ENCODE measurements at places on chromosomes 7 and 10.

GRCh38 chr7:45660201-45660900 lies 86.2 kb downstream of the ADCY1 start:
- no peak for DNase-seq

GRCh38 chr10:31921031-31921430 lies 7.6 kb downstream of the ARHGAP12 start:
- no peak for DNase-seq

GRCh38 chr10:122188706-122189105 lies 82.4 kb upstream of the BTBD16 start:
- no peak for DNase-seq

- no peak for DNase-seq
These were observed 8.9 kb downstream of the C10orf53 start for GRCh38 chr10:49688261-49688846.

- no peak for DNase-seq
These were observed 7.4 kb downstream of the LRRC20 start for GRCh38 chr10:70374775-70375614.

DNA sequence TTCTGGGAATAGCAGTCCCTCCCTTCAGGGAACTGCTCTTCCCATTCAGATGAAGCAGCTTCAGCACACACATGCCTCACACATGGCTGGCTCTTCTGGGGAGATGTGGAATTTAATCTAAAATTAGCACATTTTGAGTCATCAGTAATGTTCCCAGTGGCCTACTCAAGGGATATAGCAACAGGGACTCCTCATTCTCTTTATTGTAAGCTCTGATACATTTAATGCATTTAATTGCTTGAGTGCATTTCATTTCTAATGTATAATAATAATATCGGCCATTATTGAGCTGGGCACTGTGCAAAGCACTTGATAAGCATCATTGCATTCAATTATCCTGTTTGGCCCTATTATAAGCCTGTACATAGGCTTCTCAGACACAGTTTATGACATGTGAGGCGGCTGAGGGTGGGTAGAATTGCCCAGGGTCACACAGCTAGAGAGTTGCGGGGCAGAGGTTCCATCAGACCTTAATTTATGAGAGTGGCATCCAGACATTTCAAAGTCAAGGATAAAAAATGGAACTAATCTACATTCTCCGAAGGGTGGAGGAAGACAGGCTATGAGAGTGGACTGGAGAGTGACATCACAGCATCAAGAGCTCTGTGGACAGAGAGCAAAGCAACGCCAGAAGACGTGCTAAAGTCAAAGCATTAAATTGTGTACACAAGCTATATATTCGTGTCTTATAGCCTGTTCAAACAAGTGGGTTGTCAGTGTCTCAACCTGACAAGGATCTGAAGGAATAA lies 76.8 kb downstream of the LANCL2 start:
- DNase-seq = no peak

DNA sequence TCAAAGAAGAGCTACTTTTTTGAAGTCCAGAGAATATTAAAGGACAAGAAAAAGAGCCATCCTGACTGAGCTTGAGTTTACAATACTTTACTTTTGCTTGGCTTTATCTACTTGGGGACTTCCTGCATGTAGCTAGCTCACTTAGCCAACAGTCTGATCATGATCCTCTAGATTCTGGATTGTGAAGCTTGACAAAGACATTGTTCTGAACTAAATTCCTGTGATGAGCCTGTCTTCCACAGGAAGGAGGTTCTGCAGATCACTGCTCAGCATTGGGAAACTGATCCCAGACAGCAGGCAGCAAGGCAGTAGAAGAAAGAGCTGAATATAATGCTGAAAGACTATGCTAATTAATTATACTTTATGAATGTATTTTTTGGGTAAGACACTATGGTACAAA lies 296.4 kb downstream of the DGKB start:
- no peak for DNase-seq

DNA sequence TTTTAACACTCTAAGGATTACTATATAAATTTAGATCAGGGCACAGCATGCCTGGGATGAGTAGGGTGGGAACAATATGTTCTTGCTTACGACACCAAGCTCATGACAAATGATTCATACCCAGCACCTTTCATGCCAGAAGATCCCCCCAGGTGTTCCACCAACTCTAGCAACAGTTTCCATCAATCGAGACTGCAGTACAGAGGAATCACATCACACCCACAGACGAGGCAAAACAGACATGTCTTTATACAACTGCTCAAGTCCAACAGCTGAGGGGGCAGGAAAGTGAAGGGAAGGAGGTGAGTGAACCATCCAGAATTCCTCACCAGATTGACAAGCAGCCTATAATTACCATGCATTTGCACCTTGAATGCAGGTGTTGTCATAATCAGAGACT lies 3.6 kb downstream of the SORCS1 start:
- no peak for DNase-seq

- DNase-seq = no peak
These were observed 20.1 kb upstream of the TM9SF3 start for GRCh38 chr10:96606946-96607345.

DNA sequence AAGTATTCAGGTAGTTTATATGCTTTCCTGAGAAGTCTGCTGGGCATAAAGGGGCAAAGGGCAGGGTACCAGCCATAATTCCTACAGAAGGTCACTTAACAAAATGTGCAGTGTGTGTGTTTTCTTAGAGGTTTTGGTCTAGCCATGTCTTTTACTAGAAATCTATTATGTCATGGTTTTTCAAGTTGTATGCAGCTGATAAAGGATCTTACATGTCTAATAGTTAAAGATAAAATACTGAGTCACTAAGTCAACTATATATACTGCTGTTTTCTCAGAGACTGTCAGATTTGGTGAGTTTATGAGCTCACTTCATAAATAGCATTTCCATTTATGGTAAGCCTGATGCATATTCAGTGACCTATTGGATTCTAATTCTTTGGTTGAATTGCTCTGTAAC lies 7.7 kb downstream of the CASP2 start:
- no peak for DNase-seq

- DNase-seq = no peak
These were observed 62.9 kb upstream of the BET1 start for GRCh38 chr7:94067047-94067446.

DNA sequence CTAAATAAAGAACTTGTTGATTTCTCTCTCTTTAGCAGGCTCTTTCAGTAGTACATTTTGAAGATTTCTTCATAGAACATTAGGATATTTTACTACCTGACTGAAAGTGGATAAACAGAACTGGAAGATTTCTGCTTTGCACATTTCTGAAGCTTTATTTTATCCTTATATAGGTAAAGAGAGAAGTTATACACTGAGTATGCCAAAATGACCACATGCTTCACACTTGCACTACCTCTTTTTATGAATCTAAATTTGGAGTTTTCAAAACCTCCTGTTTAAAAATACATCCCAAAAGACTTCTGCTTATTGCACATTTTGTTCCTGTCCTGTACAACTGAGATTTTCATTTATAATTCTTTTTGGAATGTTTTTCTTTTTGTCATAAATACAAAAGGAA lies 197.4 kb upstream of the PRPS1L1 start:
- no peak for DNase-seq

- no peak for DNase-seq
These were observed 229.2 kb downstream of the WDR11 start for GRCh38 chr10:121080281-121080891.

- no peak for DNase-seq
These were observed 30.5 kb downstream of the RGS10 start for GRCh38 chr10:119511828-119512515.

GRCh38 chr10:132699411-132700155 lies 86.4 kb downstream of the NKX6-2 start:
- no peak for DNase-seq

DNA sequence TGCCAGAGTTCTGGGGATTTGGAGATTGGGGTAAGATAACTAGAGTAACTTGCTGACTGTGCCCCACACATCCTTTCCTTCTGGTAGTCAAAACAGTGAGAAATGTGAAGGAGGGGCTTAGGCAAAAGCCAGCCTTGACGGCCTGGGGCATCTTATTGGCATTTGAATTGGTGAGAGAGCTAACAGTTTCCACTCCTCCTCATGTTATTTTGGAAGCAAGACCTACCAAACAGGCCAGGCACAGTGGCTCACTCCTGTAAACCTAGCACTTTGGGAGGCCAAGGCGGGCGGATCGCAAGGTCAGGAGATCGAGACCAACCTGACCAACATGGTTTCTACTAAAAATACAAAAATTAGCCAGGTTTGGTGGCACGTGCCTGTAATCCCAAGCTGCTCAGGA lies 596.6 kb downstream of the GRM8 start:
- DNase-seq = no peak

DNA sequence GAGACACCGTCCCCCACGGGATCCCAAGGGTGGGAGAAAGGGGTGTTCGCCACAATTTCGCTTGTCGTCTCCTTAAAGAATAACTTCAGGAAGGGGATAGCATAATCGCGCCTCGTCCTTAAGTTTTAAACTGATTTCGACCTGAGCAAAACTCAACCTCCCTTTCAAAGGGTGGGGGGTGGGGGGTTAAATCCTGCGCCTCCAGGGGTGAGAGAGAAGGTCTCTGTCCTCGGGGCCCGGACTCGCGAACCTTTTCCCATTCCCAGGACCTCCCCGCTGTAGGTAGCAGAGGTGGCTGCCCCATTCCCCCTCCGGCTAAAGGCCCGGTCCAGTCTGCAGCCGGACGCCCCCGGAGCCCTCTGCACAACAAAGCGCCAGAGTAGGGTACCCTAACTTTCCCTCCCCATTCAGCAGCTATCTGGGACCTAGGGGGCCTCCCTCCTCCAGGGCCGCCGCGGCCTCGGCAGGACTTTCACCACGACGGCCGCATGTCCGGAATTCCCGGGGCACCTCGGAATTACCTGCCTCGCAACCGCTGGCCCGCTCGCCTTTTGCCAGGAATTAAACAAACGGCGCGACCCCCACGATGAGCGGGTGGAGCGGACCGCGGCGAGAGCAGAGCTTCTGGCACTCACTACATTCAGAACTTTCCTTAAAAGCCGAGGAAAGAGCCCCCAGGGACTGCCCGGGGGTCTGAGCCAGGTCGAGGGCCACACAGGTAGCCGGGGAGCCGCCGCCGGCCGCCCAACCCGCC lies 1.7 kb downstream of the CDK6 start:
- DNase-seq = no peak

DNA sequence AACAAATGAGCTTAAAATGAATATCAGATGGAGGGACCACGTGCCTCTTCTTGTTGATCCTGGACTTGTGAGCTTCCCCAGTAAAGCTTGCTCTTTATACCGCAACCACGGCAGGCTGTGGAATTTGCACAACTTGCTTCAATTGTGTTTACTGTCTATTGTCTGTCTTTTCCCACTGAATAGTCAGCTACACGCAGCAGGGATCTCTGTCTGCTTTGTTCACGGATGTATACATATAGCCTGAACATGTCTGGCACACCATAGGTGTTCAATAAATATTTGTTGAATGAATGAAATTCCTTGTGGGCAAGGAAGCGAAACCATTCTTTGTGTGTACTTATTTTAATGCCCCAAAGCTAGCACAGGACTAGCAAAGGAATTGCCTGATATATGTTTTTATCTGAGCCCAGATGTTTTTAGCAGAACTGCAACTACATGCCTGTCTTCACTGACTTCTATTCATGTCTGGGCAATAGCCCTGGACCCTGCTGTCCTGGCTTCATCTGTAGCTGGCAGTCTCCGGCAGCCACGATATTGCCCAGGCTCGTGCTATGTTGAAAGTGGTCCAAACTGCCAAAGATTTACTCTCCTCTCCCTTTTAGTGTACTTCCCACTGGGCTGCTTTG lies 29.9 kb upstream of the IFRD1 start:
- no peak for DNase-seq

DNA sequence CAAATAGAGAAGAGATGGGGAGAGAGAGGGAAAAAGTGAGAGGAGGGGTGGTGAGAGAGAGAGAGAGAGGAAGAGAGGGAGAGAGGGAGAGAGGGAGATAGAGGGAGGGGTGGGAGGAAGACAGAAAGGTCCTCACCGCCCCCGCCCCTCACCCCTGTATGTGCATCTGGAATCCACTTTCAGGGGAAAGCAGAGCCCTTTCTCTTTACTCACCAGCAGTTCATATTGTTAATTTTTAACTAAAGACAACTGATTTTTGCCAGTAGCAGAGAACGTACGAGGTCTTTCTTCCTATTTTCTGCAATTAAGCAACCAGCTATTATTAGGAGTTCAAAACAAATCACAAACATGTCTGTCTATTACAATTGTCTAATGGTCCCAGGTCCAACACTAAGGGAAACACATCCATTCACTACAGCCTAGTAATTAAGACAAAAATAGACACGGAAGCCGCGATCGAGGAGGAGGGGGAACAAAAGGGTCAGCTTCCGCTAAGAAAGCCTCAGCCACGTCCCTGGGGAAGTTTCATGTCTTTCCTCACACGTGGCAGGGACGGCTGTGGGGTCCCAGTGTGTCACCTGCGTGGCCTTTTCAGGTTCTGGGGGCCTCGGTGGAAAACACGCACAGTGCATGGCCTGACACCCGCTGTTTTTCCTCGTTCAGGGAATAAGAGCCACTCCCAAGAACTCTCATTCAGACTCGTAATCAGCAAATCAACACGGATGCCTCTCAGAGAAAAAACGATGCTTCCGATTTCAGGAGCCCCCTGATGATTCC lies 572.0 kb downstream of the PTPRN2 start:
- no peak for DNase-seq

DNA sequence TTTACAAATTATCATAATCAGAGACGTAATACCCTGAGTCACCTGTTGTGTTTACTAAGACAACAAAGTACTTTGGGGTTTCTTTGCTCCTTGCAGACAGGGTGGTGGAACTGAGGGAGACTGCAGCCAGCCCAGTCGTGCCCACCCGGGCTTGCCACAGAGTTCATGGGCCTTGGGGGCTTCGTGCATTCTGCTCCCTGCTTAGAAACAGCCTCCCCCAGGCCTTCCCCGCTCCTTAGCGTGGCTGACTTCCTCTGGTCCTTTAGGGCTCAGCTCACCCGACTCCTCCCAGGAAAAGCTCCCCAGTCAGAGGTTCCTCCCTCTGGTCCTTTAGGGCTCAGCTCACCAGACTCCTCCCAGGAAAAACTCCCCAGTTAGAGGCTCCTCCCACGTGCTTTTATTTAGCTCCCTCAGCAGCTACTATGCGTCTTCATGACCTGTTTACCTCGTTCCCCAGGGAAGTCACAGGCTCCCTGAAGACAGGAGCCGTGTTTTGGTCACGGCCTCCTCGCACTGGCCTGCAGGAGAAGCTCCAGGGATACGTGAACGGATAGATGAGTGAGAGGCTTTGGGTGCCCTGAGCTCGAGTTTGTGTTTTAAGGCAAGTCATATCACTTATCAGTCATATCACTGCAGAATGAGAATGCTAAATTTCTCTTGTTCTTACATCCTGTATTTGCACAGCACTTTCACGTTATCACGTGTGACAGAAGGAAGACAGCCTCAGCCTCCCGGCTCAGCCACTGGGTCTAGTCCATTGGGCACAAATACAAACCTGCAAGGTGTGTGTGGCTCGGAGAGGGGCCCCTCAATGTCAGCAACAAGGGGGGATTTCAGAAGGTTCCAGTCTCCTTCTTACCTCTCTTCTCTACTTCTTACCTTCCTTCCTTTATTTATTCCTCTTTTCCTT lies 52.7 kb upstream of the VIPR2 start:
- no peak for DNase-seq

DNA sequence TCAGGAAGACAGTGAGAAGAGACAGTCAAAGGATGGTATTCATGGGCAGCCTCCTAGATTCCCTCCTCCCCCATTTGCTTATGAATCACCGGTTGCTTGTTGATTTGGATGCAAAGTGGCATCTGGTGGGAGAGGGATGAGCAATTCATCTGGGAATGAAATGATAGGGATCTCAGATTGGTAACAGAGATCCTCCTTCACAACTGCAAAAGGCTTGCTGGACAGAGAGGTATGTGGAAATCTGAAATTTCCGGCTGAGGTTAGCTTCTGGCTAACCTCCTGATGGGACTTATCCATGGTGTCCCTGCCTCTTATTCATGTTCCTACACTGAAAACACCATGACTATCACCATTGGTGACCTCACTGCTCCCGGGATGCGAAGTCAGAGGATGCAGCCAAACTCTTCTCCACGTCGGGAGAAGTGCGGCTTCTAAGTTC lies 48.4 kb upstream of the PODXL start:
- DNase-seq = no peak
